ENCODE measurements at places on chromosomes 12 and 14.

GRCh38 chr12:122965851-122966742 is at the start of gene ABCB9:
ABCB9 (minus strand) TSS chr12:122966463; CDS start chr12:122960235, 6,228 bp downstream.
- peak; percentile 91 for DNase-seq

DNA sequence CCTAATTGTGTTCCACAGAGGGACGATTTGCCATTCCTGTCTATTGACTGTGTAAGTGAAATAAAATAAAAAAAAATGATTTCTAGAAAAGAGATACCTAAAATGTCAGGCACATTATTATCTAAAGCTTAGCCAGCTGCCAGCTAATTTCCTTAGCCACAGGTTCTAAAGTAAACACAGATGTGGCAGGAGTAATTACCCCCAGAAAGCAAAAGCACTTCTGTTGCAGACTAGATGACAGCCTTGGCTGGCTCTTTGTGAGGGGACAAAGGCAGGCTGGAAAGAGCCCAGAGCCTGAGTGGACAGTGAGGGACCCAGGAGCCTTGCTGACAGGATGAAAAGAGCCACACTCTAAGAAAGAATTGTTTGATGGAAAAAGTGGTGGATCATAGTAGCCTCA is 418.1 kb downstream of the LRIG3 start:
- DNase-seq, result no peak

GRCh38 chr12:83005534-83006197 is 319.0 kb downstream of the TMTC2 start:
- DNase-seq, result no peak

DNA sequence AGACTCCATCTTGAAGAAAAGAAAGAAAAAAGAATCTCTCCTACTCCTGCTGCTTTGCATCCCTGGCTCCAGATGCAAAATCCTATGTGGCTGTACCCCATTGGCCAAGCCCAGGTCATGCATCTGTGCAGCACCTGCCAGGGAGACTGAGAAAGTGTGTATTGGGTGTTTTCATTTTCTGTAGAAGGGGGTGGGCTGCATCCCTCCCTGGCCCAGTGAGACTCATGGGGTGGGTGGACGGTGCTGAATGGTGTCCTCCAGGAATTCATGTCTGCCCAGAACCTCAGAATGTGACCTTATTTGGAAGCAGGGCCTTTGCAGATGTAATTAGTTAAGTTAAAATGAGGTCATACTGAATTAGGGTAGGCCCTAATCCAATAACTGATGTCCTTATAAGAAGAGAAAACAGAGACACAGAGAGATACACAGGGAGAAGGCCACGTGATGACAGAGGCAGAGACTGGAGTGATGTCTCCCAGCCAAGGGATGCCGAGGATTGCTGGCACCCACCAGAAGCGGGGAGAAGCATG is 23.2 kb downstream of the MOAP1 start:
- no peak for DNase-seq

DNA sequence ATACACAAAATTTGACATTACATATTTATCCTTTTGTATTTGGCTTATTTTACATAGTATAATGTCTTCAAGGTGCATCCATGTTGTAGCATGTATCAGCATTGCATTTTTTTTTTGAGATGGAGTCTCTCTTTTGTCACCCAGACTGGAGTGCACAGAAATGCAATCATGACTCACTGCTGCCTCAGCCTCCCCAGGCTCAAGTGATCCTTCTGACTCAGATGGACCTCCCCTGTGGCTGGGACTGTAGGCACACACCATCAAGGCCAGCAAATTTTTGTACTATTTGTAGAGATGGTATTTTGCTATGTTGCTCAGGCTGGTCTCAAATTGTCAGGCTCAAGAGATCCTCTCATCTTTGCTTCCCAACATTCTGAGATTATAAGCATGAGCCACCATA is 214.4 kb upstream of the ALG10B start:
- DNase-seq, result no peak

- peak; percentile 27 for DNase-seq
Observed at GRCh38 chr12:88241862-88242570, 99.9 kb downstream of the TMTC3 start.
